Activated CD4-positive, alpha-beta T cell treated with anti-CD3 and anti-CD28 coated beads, Interleukin-2, Interleukin-6, amounts not matched to agents 100 ng/mL and 50 ng/mL, durations not matched to agents 16 hours and 8 hours (primary cell): ENCODE measurements at places on chromosomes 3 and 15.

- peak; percentile 60 for DNase-seq
These were observed 7.5 kb upstream of the PGPEP1L start for GRCh38 chr15:99014803-99015697.

DNA sequence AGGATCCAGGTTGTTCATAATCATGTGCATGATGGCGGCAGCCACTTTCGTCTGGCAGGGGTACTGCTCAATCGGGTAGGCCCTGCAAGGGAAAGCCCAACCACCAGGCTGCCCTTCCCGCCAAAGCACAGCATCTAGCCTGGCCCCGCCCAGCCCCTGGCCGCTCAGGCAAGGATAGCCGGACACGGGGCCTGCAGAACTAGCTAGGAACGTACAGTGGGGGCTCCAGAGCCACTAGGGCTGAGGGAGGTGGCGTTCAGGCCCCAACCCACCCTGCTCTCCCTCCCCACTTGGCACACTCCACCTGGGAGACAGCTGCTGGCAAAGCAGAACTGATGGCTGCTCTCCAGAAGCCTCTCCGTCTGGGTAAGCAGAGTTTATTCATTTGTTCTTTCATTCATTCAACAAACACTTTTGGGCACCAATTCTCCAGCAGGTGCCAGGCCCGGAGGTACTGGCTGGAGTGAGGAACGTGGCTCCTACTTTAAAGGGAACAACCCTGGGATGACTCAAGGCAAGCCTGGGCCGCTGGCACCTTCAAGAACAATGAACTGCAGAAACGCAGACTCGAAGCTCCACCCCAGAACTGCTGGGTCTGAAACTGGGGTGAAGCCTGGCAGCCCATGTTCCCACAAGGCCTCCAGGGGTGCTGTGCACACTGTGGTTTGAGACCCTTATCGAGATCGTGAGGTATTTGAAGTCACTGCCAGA is 7.8 kb downstream of the UROC1 start:
- no peak for DNase-seq

DNA sequence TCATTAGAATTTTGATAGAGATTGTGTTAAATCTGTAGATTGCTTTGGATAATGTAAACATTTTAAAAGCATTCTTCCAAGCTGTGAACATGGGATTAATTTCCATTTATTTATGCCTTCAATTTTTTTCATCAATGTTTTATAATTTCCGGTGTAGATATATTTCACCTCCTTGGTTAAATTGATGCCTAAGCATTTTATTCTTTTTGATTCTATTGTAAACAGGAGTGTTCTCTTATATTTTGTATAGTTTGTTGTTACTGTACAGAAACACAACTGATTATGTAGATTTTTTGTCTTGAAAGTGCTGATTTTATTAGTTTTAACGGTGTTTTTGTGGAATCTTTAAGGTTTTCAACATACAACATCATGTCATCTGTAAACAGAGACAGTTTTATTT is 355.0 kb downstream of the EDEM1 start:
- no peak for DNase-seq

DNA sequence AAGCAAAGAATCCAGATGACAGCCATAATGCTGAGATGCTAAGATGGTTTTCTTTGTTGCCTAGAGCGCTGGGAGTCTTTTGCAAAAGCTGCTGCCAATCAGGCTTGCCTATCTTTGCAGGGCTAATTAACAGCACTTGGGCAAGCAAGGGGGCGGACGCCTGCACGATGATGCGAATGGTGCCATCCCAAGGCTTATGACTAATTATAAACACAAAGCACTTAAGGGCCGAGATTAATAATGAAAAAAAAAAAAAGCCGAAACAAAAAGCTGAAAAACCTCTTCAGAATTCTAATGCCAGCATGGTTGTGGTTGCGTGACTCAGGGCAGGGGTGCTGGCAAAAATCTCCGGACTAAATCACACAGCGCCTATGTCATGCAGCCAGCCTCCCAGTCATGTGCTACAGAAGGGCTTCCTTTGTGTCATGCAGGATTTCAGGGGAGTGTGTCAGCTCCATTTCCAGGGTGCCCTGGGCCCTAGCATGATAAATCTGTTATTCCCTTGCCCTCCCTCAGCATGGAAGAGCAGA is 185.0 kb upstream of the ANKRD28 start:
- DNase-seq: no peak

- DNase-seq: peak; percentile 76
These were observed 121.3 kb downstream of the RPLP1 start for GRCh38 chr15:69573815-69574475.

- no peak for DNase-seq
These were observed 10.1 kb downstream of the FEZF2 start for GRCh38 chr3:62363275-62363674.

- no peak for DNase-seq
These were observed 122.1 kb downstream of the MCTP2 start for GRCh38 chr15:94353488-94353820.

DNA sequence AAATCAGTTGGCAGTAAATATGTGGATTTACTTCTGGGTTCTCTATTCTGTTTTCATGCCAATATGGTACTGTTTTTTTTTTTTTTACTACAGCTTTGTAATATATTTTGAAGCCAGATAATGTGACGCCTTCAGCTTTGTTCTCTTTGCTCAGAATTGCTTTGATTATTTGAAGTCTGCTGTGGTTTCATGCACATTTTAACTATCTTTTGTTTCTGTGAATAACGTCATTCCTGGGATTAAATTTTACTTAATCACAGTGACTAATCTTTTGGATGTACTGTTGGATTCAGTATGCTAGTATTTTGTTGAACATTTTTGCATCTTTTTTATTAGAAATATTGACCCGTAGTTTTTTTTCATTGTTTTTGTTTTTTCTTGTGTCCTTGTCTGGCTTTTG is 576.5 kb downstream of the ZNF385D start:
- no peak for DNase-seq

- no peak for DNase-seq
These were observed 2.3 kb upstream of the ADCY5 start for GRCh38 chr3:123451186-123451585.

GRCh38 chr15:65222891-65223290 is 11.6 kb upstream of the CILP start:
- no peak for DNase-seq

DNA sequence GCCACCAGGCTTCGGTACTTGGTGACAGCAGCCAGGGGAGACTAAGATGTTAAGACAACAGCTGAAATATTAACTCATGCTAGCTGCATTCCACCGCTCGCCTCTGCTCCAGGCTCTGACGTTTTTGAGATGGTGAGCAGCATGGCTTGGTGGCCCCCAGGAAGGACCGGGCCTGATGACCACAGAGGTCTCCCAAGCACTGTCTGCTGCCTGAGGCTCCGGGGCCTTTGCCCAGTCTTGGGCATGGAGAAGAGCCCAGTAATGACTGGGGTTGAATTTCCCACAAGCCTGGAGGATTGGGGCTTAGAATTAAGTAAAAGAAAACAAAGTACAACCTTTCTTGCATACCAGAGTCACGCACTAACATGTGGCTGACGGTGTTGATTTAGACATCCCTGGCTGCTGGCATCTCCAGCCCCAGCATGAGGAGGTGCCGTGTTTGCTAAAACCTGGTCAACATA is 243.6 kb upstream of the LYSMD4 start:
- DNase-seq: no peak

GRCh38 chr15:38878926-38879325 is 314.3 kb upstream of the RASGRP1 start:
- DNase-seq: no peak

- no peak for DNase-seq
These were observed 1.8 kb downstream of the CLCN2 start for GRCh38 chr3:184359610-184360009.

GRCh38 chr3:134342259-134342658 is 32.0 kb downstream of the AMOTL2 start:
- no peak for DNase-seq

DNA sequence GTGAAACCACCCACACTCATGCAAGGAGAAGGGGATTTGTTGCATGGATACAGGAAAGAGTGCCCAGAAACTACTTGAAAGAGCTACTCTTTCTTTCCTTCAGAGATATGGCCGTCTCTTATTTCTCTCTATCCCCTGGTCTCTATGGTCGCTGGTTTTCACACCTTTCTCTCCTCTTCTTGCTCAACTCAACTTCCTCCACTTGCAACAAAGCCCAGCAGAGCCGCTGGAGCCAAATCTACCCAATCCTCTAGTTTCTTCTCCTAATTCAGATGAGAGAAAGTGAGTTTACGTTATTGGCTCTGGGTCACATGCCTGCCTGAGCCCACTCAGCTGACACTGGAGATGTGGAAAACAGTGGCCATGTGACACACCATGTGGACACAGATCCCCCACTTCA is 215.2 kb downstream of the OSBPL10 start:
- peak; percentile 64 for DNase-seq

DNA sequence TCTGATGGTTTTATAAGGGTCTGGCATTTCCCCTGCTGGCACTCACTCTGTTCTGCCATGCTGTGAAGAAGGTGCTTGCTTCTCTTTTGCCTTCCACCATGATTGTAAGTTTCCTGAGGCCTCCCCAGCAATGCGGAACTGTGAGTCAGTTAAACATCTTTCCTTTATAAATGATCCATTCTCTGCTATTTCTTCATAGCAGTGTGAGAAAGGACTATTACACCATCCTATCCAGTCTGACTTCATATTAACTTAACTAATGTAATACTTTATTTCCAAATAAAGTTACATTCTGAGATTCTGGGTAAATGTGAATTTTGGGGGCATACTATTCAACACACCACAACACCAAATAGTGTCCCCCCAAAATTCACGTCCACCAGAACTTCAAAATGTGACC is 22.2 kb upstream of the MAP3K13 start:
- DNase-seq: no peak

DNA sequence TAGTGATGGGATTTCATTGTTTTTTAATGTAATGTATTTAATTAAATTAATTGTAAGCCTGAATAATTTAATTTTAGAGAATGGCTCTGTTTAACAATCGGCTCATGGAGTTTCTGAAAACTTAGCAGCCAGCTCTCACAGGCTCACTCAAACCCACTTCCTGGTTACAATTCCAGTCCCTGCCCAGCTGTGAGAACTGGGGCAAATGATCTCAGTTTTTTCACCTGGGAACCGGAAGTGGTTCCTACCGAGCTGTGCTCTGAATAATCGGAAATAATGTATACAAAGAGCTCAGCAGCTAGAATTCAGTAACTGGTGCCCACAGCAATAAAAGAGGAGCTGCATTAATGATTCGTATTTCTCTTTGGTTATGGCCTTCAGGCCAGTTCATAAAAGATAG is 244.3 kb upstream of the MCTP2 start:
- peak; percentile 59 for DNase-seq

DNA sequence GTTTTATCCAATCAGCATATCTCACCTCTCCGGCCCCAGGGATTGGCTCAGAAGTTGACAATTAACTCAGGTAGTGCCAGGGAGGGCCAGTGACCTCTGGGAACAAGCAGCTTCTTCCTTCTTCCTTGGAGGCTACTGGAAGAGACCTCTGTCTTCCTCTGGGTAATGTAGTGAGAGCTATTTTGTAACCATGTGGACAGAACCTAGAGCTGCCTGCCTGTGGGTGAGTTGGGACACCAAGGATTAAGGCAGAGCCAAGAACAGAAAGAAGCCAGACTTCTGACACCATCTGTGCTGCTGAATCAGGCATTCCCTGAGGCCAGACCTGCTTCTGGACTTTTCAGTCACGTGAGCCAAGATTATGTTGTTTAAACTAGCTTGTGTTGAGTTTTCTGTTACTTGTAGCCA is 5.9 kb upstream of the NDUFAF1 start:
- DNase-seq: no peak

GRCh38 chr3:54079730-54080325 is 42.5 kb upstream of the CACNA2D3 start:
- no peak for DNase-seq

DNA sequence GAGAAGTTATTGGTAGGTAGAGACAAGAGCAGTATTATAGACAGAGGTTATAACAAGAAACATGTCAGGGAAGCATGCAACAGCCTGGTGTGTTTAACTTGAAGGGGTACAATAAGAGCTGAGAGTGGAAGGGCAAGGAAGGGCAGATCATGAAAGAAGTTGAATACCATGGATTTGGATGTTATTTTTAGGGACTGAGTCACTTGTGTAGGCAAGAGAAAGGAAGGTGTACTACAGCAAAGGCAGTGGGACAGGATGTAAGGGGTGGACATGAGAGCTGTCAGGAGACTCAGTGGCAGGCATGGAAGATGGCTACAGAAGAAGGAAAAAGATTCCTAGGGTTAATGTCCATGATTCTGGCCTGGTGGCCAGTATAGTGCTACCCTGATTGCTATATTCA is 66.4 kb downstream of the TFG start:
- no peak for DNase-seq

GRCh38 chr3:127207727-127208482 is 15.0 kb downstream of the PRR23E start:
- DNase-seq: no peak

- no peak for DNase-seq
These were observed 28.5 kb upstream of the UBE2Q2 start for GRCh38 chr15:75814794-75815193.

GRCh38 chr3:41999909-42000308 is 38.0 kb upstream of the ULK4 start:
- no peak for DNase-seq

DNA sequence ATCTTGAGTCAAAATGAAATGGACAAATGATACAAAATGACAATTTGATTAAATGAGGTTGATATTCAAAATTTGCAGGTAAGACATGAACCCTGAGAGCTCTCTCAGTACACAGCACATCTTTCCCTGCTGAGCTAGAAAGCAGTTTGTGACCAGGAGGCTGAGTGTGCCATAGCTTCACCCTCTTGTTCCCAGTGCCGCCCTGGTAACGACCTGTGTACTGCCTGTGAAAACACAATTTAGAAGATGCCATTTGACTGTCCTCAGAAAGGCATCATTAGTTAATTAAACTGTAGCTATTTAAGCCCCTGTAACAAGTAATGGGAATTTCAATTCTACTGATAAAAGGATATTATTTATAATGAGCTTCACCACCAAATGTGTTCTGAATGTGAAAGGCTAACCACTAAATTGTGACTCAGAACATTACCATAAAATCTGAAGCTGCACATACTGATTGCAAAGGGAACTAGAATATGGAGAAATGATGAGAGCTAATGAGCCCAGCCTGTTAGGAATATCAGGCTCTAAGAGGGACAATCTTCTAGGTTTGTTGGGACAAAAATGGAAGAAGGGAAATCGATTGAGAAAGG is 212.9 kb upstream of the ARPP21 start:
- DNase-seq: no peak

GRCh38 chr3:59750391-59750790 is 700.6 kb upstream of the CFAP20DC start:
- DNase-seq: no peak
